ENCODE measurements at places on chromosomes 2 and 18.

DNA sequence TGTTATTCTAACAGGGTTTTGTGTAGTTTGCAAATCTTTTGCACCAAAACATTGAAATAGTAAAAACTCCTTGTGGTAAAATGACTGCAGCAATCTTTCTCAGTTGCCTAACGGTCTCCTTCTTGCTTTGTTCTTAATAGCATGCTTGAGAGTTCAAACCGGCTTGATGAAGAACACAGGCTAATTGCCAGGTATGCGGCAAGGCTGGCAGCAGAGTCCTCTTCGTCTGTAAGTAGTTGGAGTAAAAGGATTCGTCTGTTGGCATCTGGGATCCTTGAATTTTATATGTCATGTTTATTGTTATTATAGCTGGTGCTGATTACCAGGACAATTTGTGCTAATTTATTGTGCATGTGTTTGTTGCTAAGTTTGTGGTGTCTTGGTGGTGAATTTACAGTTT, 138.1 kb downstream of the DTNA start:
- no peak for DNase-seq

DNA sequence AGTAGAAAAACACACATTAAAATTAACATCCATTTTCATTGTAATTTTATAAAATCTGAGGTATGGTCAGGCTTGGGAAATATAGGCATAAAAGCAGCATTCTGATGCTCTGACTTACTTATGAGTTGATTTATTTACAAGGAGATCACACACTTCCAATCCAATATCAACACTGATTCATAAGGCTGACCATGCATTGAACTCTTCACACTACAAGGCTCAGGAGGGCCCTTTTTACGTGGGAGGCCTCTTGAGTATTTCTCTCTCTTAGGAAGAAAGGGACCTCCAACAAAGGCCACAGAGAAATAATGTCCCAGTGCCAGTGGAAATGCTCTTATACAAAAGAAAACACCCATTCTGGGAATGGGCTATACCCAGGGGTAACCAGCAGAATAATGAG, 222.8 kb downstream of the NAPG start:
- DNase-seq: no peak

DNA sequence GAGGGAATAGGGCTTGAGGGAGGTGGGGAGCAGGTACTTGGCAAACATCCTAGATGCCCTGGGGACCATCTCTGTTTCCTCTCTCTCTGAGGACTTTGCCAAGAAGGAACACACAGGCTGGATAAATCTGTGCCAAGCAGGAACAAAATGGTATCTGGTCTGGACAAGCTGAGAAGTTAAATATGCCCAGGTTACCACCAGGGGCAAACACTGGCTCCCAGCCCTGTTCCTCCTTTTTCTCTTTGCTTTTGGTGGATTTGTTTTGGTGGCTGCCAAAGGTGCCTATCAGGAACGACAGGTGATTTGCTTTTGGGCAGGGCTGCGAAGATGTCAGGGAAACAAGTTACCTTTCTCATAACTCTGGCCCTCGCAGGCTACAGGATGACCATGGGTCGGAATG, 227.5 kb upstream of the SMAD2 start:
- no peak for DNase-seq

DNA sequence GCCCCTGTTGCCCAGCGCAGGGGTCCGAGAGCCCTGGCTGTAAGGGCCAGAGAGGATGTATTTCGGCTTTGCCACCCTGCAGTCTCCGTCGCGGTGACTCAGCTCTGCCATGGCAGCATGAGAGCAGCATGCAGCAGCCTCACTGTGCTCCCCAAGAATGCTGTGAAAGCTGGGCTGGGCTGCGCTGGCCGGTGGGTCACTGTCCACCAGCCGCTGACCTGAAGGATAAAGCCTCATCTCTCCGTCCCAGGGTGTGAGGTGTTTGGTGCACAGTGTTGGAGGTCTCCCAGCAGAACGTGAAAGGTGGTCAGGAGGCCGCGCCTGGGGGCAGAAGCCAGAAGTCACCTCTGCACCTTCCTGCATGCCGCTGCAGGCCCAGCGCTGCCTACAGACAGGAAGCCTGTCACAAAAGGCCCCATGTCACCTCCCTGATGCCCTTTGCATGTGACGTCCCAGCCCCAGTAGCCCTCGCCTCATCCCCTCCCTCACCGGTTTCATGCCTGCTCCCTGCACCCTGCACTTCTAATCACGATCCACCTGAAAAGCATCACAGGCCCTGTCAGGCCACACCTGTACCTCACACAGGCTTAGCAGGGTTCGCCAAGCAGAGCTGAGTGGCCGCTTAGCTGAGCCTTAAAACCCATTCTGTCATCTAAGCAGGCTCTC, 342.1 kb downstream of the EIPR1 start:
- DNase-seq: no peak

GRCh38 chr2:41736105-41736567, 311.7 kb upstream of the PKDCC start:
- no peak for DNase-seq

- no peak for DNase-seq
Observed at GRCh38 chr18:14999085-14999975, 251.4 kb downstream of the ANKRD30B start.

DNA sequence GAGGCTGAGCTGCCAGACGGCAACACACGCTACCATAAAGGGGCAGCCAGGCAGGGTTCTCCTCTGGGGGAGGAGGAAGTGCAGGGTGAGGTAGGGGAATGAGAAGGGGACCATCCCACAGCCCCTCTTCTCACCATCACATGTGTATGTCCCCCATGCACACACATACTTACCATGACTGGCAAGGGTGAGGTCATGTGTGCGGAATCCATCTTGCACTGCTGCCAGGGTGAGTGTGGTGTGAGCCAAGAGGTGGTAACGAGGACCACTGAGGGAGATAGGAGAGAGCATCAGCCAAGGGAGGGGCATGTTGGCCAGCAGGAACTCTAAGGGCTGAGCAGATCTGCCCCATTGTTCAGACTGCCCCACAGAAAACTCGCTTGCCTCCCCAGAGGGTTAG, 7.1 kb downstream of the WDR54 start:
- DNase-seq: no peak

GRCh38 chr2:113219525-113219888, 45.7 kb downstream of the PSD4 start:
- no peak for DNase-seq

DNA sequence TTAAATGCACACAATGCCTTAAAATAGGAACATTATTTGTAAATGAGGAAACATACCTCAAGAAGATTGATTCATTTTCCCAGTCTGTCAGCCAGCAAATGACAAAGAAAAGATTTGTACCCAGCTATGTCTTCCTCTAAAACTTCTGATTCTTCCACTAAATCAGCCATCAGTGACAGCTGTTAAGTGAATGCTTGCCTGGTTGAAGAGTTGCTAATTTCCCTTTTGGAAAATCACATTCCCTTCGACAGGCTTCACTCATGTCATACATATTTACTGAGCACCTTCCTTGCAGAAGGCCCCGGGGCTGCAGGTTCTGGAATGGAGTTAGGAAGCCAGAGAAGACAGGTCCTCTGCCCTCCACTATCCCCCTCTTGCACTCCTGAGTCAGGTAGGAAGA, 112.0 kb upstream of the SLC66A3 start:
- DNase-seq: no peak

GRCh38 chr2:15492773-15493325, 68.3 kb downstream of the NBAS start:
- no peak for DNase-seq

DNA sequence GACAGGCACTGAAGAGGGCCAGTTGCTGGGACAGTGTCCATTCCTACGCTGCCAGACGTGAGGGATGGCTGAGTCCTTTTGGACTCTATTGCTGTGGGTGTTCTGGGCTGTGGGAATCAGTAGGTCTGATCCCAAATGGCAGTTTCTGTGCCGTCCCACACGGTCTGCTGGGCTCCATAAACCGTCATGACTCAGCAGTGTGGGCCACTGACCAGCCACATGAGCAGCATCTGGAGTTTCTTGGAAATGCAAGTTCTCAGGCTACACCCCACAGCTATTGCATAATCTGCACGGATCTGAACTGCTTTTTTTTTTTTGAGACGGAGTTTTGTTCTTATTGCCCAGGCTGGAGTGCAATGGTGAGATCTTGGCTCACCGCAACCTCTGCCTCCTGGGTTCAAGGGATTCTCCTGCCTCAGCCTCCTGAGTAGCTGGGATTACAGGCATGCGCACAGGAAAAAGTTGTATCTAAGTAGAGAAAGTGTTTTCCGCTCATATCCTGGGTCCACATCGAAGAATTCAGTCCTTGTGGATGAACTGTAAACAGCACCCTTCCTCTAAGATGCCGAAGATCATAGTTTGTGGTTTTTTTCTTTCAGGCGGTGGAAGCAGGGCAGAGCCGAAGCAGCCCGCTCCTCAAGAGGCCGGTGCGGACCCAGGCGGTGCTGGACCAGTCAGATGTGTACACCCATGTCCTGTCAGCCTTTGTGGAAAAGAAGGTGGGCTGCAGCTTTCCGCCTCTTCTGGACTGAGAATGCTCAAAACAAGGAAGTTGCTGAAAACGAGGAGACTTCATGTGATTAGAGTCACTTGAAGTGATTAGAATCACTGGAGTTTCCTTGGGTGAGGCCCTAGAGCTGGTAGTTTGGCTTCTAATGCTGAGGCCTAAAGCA, 25.5 kb downstream of the RMC1 start:
- DNase-seq: no peak

DNA sequence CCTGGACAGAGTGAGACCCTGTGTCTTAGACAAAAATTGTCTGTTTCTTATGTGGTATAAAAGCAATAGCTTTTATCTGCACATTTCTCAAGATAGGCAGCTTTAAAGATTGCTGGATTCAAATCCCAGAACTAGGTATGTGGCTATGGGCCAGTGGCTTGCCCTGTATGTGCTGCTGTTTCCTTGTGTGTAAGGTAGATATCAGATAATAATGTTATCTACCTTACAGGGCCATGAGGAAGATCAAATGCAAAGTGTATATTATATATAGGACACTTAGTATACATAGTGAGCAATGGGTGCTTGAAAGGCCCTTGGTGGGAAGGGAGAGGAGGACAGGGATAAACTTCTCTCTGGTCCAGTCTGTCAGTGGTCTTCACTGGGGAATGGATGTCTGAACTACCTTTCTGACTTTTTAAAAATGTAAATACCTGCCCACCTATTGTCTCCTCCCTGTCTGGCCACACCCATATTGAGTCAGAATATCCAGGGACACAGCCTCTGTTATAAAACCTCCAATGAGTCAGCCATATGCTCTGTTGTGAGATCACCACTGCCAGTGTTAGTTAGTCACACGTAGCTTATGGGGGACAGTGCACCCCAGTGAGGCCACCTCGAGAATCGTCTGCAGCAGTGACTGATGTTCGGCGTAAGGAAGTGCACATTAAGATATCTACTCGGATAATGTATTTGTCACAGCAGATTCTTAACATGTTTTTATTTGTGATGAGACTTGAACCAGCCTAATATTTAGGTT, 383.4 kb downstream of the PTPRM start:
- DNase-seq: no peak

DNA sequence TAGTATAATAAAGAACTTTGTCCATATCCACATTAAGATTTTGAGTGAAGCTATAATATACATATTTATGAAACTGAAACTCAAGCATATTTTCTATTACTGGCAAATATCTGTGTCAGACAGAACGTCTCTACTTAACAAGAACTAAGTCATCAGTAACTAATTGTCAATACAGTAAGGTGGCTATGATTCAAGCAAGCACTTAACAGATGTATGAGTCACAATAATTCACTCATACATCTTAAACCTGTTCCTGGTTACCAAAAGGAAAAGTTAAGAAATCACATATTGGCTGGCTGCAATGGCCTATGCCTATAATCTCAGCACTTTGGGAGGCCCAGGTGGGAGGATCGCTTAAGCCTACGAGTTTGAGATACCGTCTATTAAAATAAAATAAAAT, 96.0 kb downstream of the SOS1 start:
- no peak for DNase-seq

- no peak for DNase-seq
Observed at GRCh38 chr2:232793271-232793670, 16.9 kb upstream of the KCNJ13 start.

- no peak for DNase-seq
Observed at GRCh38 chr2:72032481-72033041, 115.1 kb downstream of the CYP26B1 start.

- no peak for DNase-seq
Observed at GRCh38 chr18:54222922-54223567, 1.4 kb downstream of the MBD2 start.

DNA sequence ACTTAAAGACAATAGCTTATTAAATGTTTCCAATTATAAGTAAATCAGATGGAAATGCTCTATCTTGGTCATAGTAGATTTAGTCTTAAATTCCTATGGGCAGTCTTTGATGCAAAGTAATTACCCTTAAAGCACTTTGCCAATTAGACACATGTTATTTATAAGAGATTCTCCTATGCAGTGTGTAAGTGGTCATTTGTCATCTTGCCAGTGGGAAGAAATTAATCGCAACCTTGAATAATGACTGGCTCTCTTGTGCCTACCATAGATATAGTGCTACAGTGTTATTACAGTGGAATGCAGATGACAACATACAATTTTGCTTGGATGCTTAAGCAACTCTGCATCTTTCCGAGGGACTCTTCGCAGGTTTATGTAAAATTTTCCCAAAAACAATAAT, 311.0 kb upstream of the THUMPD2 start:
- DNase-seq: no peak

- DNase-seq: no peak
Observed at GRCh38 chr2:101984656-101985055, 7.1 kb upstream of the IL1R2 start.

DNA sequence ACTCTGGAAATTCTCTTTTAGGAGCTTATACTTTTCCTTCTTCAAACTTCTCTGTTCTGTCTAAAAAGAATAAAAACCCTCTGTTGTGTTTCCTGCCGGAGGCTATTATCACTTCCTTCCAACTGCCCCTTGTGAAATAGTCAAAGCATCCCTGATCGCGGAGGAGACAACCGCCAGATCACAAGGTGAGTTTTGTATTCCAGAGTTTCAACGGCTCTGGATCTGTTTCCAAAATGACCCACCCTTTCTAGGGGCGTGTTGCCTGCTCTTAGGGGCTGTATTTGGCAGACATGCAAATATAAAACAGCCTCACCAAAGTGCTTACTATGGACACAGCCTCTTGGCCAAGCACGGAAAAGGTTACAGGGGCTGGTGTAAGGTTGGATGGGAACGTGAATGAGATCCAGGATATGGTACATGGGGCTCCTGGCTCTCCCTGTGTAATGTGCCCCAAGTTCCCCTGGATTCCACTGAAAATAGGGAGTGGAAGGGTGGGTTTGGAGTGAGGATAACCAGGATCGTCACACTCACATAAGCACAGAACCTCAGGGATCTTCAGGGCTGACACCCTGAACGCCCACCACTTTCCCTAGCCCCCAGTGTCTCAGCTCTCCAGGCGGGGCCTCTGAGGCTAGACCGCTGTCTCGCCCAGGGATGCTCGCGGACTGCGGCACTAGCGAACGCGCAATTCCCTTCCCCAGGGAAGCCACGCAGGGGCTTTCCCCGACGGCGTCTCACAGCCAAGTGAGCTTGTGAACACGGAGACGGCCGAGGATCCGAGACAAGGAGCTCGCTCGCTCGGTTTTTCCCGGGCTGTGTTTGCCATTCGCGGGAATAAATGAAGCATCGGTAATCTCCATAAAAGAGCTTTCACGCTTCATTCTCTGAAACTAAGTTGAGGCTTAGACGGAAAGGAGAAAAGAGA, 14.4 kb downstream of the EN1 start:
- no peak for DNase-seq

Measured in left hindlimb (tissue), 1 donor.